ENCODE measurements at places on chromosomes 2 and 18.

DNA sequence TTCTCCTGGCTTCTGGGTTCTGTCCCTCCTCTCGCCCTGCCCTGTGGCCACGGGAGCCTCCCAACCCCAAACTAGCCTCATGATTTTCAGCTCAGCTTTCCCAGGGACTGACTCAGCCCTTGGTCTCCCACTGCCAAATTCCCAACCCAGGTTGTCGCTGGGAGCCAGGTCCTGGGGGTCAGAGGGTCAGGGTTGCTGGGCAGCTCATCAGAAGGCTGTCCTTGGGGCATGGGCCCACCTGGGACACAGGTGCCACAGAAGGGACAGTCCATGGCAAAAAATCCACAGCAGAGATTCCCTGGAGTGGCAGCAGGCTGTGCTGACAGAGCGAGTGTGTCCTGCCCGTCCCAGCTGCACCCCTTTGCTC, 180.4 kb downstream of the TWIST2 start:
- no peak for DNase-seq

DNA sequence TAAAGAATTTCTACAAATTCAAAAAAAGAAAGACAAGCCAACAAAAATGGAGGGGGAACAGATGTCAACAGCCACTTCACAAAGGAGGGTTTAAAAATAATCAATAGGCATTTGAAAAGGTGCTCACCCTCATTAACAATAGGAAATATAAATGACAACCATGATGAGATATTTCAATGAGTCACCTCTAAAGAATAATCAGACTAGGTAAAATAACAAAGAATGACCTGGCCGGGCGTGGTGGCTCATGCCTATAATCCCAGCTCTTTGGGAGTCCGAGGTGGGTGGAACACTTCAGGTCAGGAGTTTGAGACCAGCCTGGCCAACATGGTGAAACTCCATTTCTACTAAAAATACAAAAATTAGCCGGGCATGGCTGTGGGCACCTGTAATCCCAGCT, 133.6 kb downstream of the KCNE4 start:
- no peak for DNase-seq

DNA sequence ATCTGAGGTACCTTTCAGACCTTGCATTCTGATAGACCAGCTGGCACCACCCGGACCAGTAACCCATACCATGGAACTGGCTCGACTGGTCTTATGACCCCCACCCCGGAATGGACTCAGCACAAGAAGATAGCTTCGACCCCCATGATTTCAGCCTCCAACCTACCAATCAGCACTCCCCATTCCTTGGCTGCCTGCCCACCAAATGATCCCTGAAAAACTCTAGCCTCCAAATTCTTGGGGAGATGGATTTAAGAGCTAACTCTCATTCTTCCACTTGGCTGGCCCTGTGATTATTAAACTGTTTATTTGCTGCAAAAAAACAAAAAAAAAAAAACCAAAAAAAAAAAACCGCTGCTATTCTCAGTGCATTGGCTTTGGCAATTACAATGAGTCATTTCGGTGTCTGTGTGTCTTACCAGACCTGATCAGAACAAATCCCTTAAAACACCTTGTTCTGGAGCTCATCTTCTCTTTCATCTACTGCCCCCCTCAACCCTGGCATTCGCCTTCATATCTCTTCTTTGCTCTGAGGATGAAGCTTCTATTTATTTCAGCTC, 60.1 kb upstream of the KIF5C start:
- DNase-seq = no peak

GRCh38 chr18:11520536-11520935, 88.9 kb upstream of the SLC35G4 start:
- no peak for DNase-seq

GRCh38 chr2:79292239-79292957, 132.8 kb upstream of the REG3A start:
- no peak for DNase-seq

GRCh38 chr2:74482801-74483674, at the start of the genes CCDC142 and TTC31:
Gene CCDC142 (minus strand): TSS chr2:74482998. CDS start chr2:74482837, 161 bp downstream.
Gene TTC31 (plus strand): TSS chr2:74483081. CDS start chr2:74483096, 15 bp downstream.
- peak; percentile 93 for DNase-seq

- DNase-seq = no peak
Measured at GRCh38 chr2:12479065-12479601, 237.6 kb upstream of the TRIB2 start.

DNA sequence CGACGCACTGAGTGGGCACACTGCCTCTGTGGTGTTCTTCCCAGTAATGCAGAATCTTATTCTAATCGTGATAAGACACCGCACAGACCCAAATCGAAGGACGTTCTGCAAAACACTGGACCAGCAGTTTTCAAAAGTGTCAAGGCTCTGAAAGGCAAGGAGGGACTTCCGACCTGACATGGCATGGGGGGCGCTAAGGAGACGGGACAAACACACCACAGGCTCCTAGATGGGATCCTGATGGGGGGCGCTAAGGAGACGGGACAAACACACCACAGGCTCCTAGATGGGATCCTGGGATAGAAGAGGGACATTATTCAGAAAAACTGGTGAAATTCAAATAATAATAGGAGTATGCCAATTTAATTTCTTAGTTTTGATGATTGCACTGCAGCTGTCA, 191.4 kb downstream of the LDLRAD4 start:
- no peak for DNase-seq

GRCh38 chr2:79369127-79369526, 143.7 kb upstream of the CTNNA2 start:
- DNase-seq = no peak

Data from endothelial cell (in vitro differentiated cells).